Pulmonary artery endothelial cell (primary cell): ENCODE measurements at places on chromosomes 13 and 19. TPM values are rescaled to one million over a fixed set of nuclear protein-coding genes. Genes with fewer than 3 reads are reported as not detected.

Gene PSG4
- not detected in 2 replicates for total RNA-seq

Gene ZNF134
- total RNA-seq, result 15.4 and 19.0 TPM in 2 replicates

Gene CBY2
- not detected in 2 replicates for total RNA-seq

Gene ZGLP1
- 0.26 and 0.56 TPM in 2 replicates for total RNA-seq

Gene OR7A5
- total RNA-seq, result not detected in 2 replicates

Gene CYP2F1
- total RNA-seq, result not detected in 2 replicates

Gene ADGRE3
- total RNA-seq, result not detected in 2 replicates

Gene FBXO27
- total RNA-seq, result 1.5 and 2.2 TPM in 2 replicates

Gene ZNF568
- total RNA-seq, result 12.1 and 13.3 TPM in 2 replicates

Gene SYCN
- not detected in 2 replicates for total RNA-seq

Gene KLK10
- 0.04 TPM in 1 of 2 replicates, not detected in the other for total RNA-seq

Gene EPSTI1
- 2.8 and 3.5 TPM in 2 replicates for total RNA-seq

Gene IGFL1
- total RNA-seq, result not detected in 2 replicates

Gene GRK1
- not detected in 2 replicates for total RNA-seq

Gene KIR2DL3
- not detected in 2 replicates for total RNA-seq

Gene CPAMD8
- 0.26 and 0.28 TPM in 2 replicates for total RNA-seq

Gene ACER1
- not detected in 2 replicates for total RNA-seq

Gene SIGLEC8
- total RNA-seq, result not detected in 2 replicates

Gene LILRA5
- not detected in 2 replicates for total RNA-seq

Gene GPR18
- total RNA-seq, result not detected in 2 replicates

Gene TGFB1
- total RNA-seq, result 18.2 and 18.9 TPM in 2 replicates

Gene TEX26
- total RNA-seq, result not detected in 2 replicates

Gene ATXN8OS
- not detected in 2 replicates for total RNA-seq

Gene ERICH6B
- not detected in 2 replicates for total RNA-seq

Gene ATP8A2
- total RNA-seq, result 0.07 and 0.11 TPM in 2 replicates

Gene CNN1
- total RNA-seq, result 0.07 and 0.35 TPM in 2 replicates

Gene SNRPD2
- 324 and 581 TPM in 2 replicates for total RNA-seq

Gene CLEC4M
- total RNA-seq, result 0.07 and 0.21 TPM in 2 replicates

Gene RNF17
- not detected in 2 replicates for total RNA-seq

Gene HIPK4
- total RNA-seq, result 0.07 TPM in 1 of 2 replicates, not detected in the other

Gene CCDC169
- 3.8 and 4.7 TPM in 2 replicates for total RNA-seq

Gene SBK3
- total RNA-seq, result 0.13 and 0.28 TPM in 2 replicates

Gene WDR88
- total RNA-seq, result 0.14 TPM in 1 of 2 replicates, not detected in the other

Gene C5AR2
- total RNA-seq, result 0.07 TPM in 1 of 2 replicates, not detected in the other

Gene NPAS1
- 0.20 TPM in 1 of 2 replicates, not detected in the other for total RNA-seq

Gene ITGBL1
- 43.0 and 44.3 TPM in 2 replicates for total RNA-seq

Gene PTPRS
- total RNA-seq, result 11.9 and 28.0 TPM in 2 replicates

Gene S1PR5
- total RNA-seq, result not detected in 2 replicates

Gene CYP4F12
- not detected in 2 replicates for total RNA-seq

Gene NCR1
- total RNA-seq, result not detected in 2 replicates

Gene ZNF223
- 3.7 and 6.1 TPM in 2 replicates for total RNA-seq

Gene CGB8
- not detected in 2 replicates for total RNA-seq

Gene PBX4
- 0.07 TPM in 2 replicates for total RNA-seq
